Central memory CD4-positive, alpha-beta T cell (primary cell): ENCODE measurements at places on chromosomes 6 and 20.

DNA sequence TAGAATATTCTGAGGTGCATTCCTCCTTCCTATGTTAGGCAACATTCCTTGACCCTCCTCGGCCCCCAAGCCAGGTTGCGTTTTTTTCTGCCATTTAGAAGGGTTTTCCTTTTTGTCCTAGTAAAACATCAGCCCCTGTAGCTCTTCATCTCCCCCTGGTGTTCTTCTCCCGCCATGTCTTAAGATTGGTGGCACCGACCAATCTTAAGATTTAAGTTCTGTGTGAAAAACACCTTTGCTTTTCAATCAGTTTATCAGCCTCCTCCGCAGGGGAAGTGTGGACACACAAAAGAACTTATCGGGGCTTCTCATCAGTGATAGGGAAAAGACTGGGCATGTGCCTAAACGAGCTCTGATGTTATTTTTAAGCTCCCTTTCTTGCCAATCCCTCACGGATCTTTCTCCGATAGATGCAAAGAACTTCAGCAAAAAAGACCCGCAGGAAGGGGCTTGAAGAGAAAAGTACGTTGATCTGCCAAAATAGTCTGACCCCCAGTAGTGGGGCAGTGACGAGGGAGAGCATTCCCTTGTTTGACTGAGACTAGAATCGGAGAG lies 719 bp upstream of the EDN1 start:
- DNase-seq: peak; percentile 20

- no peak for DNase-seq
These were observed 265.5 kb upstream of the EXOC2 start for GRCh38 chr6:958488-958887.

DNA sequence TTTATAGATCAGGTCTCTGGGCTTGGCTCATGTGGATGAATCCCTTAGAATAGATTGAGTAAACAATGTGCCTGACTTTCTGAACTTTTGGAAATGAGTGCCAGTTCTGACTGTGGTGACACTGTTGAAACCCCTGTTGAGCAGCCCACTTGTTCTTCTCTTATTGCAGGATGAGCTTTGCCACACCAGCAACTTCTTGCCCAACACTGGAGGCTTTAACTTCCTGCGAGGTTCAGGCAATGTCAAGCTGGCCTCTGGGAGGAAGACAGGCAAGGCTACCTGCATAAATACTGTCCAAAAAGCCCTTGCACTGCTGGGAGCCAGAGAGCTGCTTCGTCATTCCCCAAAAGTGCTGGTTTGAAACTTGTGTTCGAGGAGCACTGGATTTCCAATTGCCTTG lies 32.8 kb upstream of the SMIM8 start:
- no peak for DNase-seq

DNA sequence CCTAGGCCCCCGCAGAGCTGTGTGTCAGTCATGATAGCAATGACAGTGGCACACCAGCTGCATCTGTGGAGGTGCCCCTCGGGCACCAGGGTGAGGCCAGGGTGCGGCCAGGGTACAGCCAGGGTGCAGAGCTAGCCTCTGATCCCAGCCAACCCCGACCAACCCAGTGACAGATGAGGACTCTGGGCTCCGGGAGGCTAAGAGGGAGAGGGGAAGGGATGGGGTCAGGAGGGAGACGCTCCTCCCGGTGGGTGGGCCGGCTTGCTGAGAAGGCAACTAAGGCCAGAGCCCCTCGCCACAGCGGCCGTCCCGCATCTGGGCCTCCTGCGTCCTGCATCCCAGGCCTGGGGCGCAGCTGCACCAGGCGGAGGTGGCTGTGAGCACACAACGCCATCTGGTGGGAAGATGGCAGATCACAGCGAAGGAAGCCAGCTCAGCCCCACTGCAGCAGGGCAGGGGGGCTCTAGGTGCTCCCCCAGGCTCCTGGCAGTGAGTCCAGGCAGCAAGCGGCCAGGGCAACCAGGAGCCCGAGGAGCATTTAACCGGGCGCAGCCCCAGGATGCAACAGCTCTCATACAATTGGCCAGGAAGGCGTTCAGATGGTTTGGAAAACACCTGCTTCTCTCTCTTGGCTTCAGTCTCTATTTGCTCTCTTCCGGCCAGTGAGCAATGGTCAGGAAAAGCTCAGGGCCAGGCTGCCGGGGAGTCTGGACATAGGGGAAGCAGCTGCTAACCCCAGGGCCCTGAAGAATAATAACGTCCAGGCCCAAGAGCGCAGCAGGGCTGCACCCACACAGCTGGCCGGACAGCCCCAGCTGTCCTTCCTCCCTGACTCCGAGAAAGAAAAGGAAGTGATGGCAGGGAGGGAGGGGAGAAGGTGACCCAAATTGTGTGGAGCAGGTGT lies 169.4 kb downstream of the TAF4 start:
- DNase-seq: no peak

DNA sequence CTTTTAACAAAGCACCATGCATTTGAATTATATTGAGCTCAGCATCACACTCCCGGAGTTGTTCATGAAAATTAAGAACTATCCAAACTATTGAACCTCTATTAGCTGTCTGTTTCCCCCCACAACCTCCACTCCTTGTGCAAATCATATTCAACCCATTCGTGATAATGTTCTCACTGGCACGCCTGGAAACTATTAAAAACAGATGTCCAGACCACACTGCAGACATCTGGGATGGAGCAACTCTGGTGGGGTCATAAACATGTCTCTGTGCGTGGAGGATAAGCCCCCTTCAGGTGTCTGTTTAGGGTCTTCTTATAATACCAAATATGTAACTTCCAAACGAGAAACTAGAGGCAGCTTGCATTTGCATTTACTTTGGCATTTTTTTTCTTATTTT lies 193.7 kb downstream of the TFAP2A start:
- DNase-seq: no peak

DNA sequence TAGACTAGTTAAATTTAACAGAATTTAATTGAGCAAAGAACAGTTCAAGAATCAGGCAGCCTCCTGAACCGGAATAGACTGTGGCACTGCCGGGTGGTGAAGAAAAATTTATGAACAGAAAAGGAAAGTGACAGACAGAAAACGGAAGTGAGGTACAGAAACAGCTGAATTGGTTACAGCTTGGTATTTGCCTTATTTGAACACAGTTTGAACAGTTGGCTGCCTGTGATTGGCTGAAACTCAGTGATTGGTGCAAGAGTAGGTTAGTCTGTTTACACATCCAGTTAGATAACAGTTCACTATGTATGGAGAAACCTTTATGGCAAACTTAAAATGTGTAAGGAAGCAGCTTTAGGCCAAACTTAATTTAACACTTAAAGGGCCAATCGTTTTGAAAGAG lies 116.0 kb upstream of the CITED2 start:
- peak; percentile 33 for DNase-seq

DNA sequence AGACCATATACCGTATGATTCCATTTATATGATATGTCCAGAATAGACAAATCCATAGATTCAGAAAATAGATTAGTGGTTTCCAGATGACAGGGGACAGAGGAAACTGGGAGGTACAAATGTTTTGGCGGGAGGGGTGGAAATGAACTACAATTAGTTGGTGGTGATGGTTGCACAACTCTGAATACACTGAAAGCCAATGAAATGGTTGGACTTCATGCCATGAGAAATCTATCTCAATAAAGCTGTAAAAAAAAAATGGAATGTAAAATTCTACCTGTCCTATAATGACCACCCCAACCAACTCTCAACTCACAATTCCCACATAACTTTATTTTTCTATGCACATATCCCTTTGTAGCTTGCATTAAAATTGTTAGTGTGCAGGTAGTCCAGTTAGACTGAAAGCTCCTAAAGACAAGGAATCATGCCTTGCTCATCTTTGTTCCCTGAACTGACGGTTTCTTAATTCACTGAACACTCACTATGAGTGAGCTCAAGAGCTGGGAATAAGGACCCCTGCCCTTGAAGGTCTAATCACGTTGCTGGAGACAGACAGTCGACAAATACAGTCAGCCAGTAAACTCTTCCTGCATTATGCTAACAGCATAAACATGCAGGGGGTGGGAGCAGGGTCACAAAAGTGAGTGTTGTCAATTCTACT lies 1.4 kb downstream of the DCDC2 start:
- DNase-seq: no peak

GRCh38 chr6:36227379-36228228 lies 31.1 kb downstream of the BRPF3 start:
- DNase-seq: no peak

DNA sequence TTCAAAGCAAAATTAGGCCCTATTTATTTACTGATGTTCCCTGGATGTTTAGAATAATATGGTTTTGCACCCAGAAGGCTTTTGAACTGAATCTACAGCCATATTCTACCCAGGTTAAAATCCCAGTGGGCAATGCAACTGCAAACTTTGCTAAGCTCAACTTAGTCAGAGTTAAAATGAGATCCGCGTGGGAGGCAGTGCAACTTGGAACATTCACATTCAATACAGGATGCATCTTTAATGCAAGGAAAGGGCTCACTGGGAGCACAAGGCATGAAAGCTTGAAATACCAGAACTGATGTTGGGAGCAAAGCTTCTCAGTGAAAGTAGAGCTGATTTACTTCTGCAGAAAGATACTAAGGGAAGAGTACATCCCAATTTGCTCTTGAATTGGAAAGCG lies 281.2 kb upstream of the DEFB112 start:
- DNase-seq: no peak

- DNase-seq: no peak
These were observed 67.7 kb downstream of the TMEM244 start for GRCh38 chr6:129793447-129793846.

DNA sequence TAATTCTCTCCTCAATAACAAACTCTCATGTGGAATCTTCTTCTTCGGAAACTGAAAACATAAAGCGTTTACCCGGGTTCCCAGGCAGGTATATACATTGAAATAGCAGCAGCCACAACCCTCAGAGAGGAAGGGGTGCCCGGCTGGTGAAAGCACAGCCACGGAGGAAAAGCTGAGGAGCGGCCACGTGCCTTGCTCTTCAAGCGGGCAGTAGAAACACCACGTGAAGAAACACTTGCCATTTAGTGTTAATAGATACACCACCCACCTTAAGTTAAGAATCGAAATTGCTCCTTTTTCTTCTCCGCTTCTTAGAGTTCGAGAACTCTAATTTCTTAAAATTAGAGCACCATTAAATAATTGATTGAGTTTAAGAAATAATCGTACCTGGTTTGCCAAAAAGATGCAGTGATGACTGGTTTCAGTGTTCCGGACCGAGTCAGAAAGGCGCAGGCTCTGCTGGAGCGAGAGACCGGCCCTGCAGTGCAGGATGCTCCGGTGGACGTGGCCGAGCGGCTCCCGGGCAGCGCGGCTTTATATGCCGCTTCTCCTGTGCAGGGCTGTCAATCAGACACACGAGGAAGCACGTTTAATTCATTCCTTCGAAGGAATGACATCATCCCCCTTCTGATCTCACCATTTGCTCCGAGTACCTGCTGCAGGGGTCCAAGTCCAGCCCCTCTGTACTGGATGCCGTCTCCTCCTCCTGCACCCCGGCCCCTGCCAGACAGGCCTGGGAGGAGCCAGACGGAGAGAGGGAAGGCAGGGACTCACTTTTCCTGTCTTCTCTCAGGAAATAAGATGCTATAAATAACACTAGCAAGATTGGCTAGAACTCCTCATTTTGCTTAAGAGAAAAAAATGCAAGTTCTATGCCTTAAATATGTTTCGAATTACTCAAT lies at the start of gene THBS2:
TSS of gene THBS2 (minus strand) at position 510 of the 902 bp plus-strand sequence. CDS start 3,062 bp downstream, outside the sequence.
- no peak for DNase-seq

GRCh38 chr6:36414481-36414880 lies 27.0 kb upstream of the ETV7 start:
- DNase-seq: no peak

DNA sequence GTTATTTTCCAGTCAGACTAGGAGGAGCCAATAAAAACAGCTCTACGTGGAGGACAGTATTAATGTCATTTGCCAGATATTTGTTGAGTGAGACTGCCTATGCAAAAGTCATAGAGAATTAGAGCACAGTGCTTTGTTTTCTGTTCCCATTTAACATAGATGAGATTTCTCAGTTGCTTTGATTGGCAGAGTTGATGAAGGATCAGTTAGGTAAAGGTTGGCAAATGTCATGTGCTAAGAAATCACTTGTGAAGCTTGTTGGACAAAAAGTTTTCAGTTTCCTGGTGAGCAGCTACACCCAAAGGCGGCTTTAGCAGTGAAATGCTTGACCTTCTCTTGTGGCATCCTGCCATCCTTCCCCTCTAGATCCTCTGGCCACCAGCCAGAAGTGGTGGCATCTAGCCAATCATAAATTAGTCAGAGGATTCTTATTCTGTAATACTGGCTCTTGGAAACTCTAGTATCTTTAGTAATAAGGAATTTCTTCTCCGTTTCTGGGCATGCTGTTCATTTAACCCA lies 37.0 kb downstream of the BCKDHB start:
- no peak for DNase-seq

- no peak for DNase-seq
These were observed 153.8 kb downstream of the INSM1 start for GRCh38 chr20:20521736-20522135.

GRCh38 chr20:4729265-4729664 lies 7.6 kb downstream of the PRND start:
- DNase-seq: no peak

DNA sequence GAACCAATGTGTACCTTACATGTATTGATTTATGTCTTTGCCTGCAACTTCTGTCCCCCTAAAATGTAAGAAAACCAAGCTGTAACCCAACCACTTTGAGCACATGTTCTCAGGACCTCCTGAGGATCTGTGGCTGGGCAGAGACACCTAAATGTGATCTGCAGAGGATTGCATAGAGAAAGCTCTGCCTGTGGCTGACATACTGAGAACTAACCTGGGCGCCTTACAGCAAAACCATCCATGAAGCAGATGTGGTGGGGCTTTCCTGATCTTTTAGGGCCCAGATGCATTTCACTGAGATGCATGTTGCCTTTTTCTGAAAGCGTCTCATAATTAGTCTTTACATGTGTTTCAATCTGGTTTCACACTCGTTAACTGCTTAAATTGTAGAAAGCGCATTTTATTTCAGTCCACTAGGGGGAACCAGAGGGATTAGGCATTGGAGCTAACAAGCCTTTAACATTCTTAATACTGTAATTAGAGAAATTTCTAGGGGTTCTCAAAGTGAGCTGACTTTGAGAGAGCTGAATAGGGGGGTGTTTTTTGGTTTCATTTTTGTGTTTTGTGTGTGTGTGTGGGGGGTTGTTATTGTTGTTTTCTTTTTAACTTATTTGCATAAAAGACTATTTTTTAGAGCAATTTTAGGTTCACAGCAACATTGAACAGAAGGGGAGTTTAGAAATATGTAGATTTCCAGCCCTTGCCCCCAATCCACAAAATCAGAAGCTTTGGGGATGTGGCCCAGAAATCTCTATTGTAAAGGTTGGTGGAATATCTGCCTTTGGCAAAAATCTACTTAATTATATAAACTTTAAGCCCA lies 50.9 kb upstream of the FAM184A start:
- peak; percentile 40 for DNase-seq

DNA sequence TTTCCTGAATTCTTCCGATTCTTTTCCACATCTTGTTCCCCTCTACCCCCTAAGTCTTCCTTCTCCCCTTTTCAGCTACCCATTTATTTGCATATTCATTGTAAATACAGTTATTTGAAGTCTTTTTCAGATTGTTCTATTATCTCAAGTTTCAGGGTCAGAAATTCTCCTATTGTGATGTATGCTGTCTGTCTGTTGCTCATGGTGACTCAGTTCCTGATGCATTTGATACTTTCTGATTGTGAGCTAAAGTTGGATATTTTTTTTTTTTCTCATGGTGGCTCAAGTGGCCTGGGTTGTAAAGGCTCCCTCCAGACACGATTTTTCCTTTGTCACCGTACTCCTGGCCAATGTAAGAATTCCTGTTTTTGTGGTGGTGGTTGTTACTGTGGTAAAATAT lies 4.9 kb upstream of the PI16 start:
- DNase-seq: no peak
